AG04449 (cell line): ENCODE measurements at places on chromosomes 4 and X.
A peak's percentile ranks its signal among the peaks of the same experiment; 100 is the strongest.

DNA sequence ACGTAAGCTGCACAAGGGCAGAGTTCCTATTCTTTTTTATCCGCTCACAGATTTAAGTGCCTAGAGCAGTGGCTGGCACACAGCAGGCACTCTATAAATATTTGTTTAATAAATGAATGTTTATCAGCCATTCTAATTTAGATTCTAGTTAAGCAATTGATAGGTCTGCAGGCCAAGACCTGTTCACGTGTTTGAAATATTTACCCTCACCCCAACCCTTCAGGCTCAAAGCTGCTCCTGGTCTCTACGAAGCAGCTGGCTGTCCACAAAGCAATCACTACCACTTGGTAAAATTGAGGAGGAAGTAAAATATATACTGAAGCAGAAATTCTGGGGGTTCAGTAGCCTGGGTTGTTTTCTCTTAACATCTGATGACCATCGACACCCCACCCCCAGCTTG, 158.1 kb downstream of the MGST2 start:
- no peak for DNase-seq

DNA sequence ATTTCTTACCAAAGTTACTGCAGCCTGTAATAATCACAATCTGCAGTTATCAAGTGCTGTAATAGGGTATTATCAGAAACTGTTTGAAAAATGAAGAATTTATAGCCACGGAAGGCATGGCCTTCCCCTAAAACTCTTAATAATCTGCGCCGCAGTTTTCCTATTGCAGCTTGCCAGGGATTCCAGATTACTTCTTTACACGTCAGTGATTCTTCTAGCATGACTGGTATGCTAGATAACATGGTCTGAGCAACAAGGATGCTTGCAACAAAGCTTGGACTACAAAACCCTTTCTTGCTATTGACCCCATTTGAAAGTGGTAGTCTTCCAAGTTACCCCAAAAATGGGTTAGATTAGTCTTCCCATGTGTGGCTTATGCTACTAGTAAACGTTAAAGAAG, 47.2 kb upstream of the GK2 start:
- DNase-seq, result no peak

DNA sequence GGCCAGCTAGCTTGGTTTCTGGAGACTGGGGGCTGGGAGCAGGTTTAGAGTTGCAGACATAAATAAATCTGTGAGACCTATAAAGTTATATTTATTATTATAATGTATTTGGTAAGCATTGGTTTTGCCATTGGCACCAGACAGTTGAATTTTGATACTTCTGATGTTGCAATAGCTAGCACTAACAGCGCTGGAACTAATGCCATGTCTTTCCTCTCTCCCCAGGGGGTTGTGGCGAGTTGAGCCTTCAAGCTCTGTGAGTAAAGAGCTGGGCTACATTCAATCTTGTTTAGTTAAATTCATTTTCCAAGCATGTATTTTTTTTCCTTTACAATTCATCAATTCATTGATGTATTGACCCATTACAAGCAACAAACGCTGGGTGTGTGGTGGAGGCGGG, 358.7 kb upstream of the NR3C2 start:
- no peak for DNase-seq

- no peak for DNase-seq
These were observed 1.3 kb upstream of the CLCN5 start for GRCh38 chrX:49921109-49921508.

DNA sequence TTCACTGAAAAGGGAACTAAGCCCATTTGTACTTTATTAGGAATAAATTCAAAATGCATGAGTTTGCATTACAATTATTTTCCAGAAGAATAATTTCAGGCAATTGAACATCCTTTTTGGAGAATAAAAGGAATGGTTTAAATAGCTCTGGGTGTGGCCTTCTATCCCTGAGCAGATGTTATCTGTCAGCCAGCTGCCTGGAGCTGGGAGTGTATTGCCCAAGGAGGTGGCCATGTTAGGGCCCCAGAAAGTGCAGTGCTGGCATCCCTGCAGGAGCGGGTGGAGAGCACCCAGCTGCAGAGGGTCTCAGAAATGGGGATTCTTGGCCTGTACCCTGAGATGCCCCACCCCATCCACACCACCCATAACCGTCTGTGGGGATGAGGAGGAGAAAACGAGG, 21.6 kb upstream of the VEGFD start:
- no peak for DNase-seq

GRCh38 chr4:107071108-107071507, 35.0 kb upstream of the DKK2 start:
- DNase-seq, result no peak

- no peak for DNase-seq
These were observed 180.9 kb downstream of the DACH2 start for GRCh38 chrX:86329174-86329573.

DNA sequence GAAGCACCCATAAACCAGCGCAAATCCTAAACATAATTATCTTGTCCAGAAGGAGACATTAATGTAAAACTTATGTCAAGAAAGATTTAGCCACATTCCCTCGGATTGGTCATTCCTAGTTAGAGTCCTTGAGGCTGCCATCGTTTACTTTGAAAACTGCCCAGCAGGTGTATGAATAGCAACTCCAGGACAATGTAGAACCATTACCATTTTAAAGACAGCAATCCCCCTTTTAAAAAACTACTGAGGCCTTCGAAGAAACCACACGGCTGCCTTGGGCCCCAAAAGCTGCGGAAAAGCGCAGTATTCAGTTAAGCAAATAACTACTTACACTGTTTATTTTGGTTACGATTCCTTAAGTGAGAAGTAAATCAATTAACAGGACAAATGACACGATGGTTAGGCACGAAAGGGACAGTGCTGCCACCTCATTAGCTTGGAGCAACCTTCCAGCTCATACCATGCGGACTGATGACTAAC, 822 bp upstream of the SGMS2 start:
- no peak for DNase-seq

GRCh38 chr4:153784166-153784699, 4.7 kb downstream of the SFRP2 start:
- no peak for DNase-seq

GRCh38 chr4:53306729-53307128, 59.1 kb downstream of the SCFD2 start:
- DNase-seq, result peak; percentile 28

DNA sequence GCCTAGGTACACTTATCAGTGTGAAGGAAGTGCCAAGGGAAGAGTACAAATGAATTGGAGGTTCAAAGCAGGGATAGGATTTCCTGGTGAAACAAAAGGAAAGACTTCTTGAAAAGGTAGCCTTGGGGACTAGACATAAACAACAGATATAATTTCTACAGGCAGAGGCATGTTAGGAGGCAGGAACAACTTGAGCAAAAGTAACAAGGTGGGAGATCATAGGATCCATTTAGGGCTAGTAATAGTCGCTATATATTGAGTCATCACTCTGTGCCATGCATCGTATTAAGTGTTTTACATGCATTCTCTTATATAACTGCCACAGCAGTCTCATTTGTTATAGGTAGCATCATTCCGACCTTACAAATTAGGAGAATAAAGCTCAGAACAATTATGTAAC, 98.3 kb upstream of the EOLA2 start:
- DNase-seq, result no peak

DNA sequence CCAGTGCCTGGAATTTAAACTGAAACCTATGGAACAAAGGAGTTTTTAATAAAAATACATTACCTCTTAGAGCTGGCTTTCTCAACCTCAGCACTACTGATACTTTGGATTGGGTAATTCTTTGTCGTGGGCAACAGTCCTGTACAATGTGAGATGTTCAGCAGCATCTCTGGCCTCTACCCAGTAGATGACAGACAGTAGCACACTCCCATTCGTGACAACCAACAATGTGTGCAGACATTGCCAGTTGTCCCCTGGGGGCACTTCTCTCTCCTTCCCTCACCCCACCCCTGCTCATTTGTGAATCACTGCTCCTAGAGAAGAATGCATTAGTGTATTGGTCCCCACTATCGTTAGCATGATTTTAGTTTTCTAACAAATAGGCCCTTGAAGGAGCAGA, 16.2 kb downstream of the GPAT3 start:
- DNase-seq, result no peak

GRCh38 chr4:13244444-13244843, 239.7 kb downstream of the RAB28 start:
- DNase-seq, result no peak

- no peak for DNase-seq
These were observed 691 bp upstream of the IGFBP7 start for GRCh38 chr4:57110640-57111511.

- DNase-seq, result peak; percentile 7
These were observed 24.3 kb upstream of the NDNF start for GRCh38 chr4:121096629-121097028.

- no peak for DNase-seq
These were observed 50.4 kb upstream of the GRPEL1 start for GRCh38 chr4:7118013-7118832.

- no peak for DNase-seq
These were observed 13.7 kb upstream of the PIGA start for GRCh38 chrX:15349046-15349445.

DNA sequence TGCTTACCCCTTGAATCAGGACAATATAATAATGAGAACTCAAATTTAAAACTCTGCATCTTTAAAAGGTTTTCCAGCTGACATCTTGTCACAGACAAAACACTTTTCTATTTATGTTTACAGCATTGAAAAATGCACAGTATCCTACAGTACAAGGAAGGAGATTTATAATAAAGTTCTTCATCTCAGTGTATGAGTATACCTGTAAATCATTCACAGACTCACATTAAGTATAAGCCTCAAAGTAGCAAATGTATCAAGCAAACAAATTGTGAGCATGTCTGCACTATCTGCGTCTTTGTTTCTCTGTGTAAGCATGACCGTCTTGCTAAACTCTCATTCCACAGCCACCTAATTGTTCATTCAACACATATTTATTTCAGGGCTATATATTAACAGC, 52.8 kb downstream of the PPP1R2C start:
- no peak for DNase-seq

GRCh38 chrX:433771-434170, 47.1 kb upstream of the PPP2R3B start:
- DNase-seq, result no peak

- DNase-seq, result no peak
These were observed 128.5 kb downstream of the BCOR start for GRCh38 chrX:39969099-39969818.

DNA sequence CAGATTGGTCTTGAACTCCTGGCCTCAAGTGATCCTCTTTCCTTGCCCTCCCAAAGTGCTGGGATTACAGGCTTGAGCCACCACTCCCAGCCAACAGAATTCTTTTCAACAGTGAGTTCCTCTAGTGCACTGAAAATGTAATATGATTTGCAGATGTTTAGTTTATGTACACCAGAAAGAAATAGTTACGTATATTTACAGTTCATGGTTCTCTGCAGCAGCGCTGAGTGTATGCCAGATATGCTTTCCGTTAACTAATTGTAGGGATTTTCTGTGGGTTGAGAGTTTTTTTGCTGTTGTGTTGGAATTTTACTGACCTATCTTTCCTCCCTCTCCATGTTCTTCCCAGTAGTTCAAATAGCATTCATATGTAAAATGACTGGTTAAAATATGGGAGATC, 44.0 kb downstream of the GAB1 start:
- no peak for DNase-seq

GRCh38 chr4:90540536-90540935, 413.3 kb downstream of the CCSER1 start:
- DNase-seq, result no peak

DNA sequence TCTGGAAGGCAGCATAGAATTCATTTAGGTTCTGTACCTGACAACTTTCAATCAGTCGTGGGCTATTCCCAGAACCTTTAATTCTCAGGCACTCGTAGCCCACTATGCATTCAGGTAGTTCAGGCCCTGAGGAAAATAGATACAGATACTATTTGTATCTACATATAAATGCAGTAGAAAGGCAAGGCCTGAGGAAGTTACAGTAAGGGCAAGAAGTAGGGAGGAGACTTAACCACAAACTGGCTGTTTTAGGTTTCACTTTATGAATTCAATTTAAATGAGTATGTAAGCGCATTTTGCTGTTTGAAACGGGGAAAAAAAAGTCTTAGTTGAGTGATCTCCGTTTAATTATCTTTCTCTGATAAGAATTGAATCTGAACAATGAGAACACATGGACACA, 529.4 kb upstream of the ATOH1 start:
- DNase-seq, result no peak

- no peak for DNase-seq
These were observed 44.9 kb upstream of the SPRY1 start for GRCh38 chr4:123351713-123352112.

DNA sequence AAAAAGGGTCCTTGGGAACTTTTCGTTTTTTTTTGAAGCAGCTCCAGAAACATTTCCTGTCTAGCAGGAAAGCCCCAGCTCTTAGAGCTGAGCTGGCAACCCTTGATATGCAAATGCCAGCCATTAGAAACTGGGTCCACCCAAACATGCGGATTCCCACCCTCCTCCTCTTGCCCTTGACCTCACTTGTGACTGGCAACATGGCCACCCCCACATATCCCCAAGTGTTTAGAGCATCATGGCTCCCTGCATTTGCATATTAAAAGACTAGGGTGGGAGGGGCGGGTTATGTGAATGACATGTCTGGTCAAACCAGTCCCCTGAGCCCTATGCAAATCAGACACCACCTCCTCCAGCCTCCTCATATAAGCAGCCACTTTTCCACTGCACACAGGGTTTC, 671.1 kb downstream of the FAT4 start:
- no peak for DNase-seq

DNA sequence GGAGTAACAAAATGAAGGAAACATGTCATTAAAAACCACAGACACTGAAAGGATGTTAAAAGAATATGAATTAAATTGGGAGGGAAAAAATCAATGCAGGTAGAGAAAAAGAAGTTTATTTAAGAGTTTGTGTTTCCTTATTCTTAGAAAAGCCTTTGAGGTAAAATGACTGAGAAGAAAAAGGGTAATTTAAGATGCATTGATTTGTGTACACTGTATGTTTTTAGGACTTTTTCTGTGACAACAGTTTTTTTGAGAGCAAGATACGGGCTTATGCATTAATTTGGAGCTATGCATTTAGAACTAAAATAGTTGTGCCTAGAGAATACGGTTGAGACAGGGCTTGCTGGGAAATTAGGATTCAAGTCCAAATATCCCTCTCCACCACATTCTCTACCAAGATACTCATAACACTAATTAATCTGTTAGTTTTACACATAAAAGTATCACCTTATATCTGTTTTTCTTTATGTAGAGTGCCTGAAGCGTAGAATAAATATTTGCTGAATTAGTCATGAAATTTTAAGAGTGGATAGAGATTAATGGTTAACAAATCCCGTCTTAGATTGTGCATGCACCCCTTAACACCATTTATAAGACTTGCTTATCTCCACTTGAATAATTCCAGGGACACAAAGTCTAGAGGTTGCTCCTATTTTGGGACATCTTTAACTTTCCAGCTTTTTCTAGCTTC, 232.5 kb downstream of the PCDH7 start:
- DNase-seq, result no peak
